ENCODE measurements at places on chromosomes 1 and 21. TPM values are rescaled to one million over a fixed set of nuclear protein-coding genes. Genes with fewer than 3 reads are reported as not detected.

AMY1C gene
- not detected for total RNA-seq

- DNase-seq = no peak
Observed at GRCh38 chr21:45528028-45528705, 14.1 kb downstream of the SLC19A1 start.

GRCh38 chr1:232571523-232571922 is 58.4 kb downstream of the SIPA1L2 start:
- DNase-seq = peak; percentile 13

DNA sequence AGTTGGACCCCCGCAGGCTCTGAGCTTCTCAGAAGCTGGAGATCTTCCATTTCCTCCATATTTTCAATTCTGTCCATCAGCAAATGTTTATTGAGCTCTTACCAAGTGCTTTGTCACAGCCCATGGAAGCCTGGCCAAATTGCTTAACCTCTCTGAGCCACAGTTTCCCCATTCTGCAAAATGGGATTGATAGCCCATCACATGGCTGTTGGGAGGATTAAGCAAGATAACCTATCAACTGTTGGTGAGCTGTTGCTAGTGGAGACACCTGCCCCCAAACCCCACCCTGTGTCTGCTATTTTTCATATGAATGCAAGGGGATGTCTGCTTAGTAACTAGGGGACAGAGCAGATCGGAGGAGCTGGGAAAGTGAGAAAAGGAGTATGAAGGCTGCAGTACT is 38.3 kb downstream of the CD34 start:
- DNase-seq = no peak

DNA sequence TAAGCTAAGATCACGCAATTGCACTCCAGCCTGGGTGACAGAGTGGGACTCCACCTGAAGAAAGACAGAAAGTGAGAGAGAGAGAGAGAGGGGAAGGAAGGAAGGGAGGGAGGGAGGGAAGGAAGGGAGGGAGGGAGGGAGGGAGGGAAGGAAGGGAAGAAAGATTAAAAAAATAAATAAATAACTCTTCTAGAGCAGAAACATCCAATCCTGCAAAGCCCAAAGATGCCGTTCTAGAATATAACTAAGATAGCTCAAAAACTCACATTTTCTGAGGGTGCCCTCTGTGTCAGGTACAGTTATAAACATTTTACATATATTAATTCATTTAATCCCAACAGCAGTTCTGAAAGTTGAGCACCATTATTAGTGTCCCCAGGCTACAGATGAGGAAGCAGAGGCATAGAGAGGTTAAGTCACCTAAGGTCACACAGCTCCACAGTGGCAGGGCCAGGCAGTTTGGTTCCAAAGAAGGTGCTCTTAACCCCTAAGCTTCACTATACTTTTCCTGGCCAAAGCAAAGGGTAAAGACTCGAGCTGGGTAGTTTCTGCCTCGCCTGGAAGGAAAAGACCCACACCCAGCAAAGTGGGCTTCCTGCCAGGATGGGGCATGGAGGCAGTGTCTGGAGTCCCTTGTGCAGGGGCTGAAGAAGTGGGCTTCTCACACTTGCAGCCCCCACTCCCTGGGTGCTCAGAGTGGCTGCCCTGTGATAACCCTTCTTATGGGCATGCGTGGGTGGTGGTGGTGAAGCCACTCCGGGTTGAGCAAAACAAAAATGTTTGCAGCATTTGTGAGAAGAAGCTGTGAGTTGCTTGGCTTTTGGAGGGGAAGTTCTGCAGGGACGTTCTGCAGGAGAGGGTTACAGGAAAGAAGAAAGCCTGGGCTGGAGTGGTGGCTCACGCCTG is 7.9 kb upstream of the PIK3CD start:
- DNase-seq = no peak

ICOSLG gene
- total RNA-seq = 0.05 TPM

- no peak for DNase-seq
Observed at GRCh38 chr1:156229809-156230472, 12.0 kb upstream of the BGLAP start.

PROK1 gene
- total RNA-seq = not detected

UCK2 gene
- total RNA-seq = 90.3 TPM

- no peak for DNase-seq
Observed at GRCh38 chr1:59025201-59025600, 241.4 kb upstream of the JUN start.

AIM2 gene
- total RNA-seq = 3.1 TPM

DNA sequence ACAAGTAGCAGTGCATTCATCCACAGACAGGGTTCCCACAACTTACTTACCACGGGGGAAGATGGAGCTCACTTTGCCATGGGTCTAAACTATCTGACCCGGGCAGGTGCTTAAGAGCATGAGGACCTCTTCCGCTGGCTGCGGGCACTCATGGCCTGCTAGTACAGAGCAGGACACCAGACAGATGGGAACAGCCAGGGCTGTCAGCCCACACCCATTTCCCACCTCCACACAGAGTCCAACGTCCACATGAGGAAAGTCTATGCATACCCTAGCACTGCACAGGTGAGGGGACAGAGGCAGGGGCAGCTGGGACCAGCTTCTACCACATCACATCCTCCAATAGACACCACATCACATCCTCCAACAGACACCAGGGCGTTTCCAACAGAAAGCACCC is 35.8 kb upstream of the PRDM15 start:
- DNase-seq = no peak

HOOK1 gene
- not detected for total RNA-seq

DNA sequence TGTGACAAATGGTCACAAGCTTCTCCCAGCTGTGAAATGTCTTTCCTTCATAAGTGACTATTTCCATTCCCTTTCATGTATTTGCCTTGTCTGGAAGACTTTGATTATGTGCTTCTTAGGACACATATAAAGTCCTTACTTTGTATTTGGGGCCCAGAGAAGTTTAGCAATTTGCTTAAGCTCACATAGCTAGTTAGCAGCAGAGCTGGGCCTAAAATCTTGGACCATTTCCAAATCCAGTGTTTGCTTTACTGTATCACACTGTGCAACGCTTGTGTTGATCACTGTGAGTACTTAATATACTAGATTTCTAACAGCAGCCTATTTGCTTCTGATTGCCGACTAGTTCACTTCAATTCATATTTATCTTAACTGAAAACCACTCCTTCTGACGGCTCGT is 2.2 kb upstream of the KCNA3 start:
- DNase-seq = no peak

DNA sequence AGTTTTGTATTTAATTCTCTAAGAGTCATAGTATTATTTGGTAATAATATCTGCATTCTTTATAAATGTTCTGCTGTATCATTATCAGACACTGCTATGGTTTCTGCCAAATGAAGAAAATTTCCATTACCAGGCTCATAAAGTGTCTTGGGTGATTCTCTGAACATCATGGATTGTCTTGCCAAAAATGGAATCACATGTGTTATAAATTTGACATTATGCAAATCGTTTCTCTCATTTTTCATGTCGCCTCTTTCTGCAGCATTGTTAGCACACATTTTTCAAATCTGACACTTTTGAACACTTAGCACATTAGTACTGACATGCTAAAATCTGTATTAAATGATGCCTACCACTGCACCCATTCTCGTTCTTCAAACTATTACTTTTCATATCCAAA is 74.2 kb upstream of the NEK7 start:
- DNase-seq = no peak

GRCh38 chr1:217586586-217586985 is 44.3 kb downstream of the GPATCH2 start:
- DNase-seq = peak; percentile 10

DNA sequence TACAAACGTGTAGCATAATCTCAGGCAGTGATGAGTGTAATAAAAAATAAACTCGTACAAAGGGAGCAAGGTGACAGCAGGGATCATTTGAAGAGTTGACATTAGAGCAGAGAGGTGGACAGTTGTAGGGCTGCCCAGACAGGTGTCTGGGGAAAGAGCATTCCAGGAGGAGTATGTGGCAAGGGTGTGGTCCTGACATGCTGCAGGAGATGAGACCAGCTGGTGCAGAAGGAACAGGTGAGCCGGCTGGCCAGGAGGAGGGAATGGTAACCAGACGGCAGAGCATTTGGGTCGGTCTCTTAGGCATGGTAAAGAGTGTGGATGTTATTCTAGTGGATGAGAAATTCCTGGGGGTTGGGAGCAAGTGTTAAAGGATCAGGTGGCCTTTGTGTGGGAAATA is 306.3 kb downstream of the LMX1A start:
- DNase-seq = no peak

DNA sequence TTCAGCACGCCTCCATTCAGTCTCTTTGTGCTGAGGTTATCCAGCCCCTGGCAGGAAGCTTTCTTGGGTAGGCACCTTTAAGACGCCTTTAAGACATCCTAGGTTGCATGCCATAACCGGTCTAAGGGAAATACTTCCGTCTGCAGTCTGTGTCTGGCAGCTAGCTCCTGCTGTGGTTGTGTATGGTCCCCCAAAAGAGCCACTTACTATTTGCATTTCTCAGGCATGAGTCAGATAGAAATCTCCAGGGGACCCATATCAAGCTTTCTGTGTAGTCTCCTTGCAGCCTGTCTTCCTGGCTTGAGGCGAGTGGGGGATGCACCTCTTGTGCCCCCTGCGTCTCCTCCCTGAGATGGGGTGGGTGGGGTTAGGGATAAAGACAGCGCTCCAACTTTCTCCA is 10.0 kb upstream of the RYR2 start:
- DNase-seq = no peak

DNA sequence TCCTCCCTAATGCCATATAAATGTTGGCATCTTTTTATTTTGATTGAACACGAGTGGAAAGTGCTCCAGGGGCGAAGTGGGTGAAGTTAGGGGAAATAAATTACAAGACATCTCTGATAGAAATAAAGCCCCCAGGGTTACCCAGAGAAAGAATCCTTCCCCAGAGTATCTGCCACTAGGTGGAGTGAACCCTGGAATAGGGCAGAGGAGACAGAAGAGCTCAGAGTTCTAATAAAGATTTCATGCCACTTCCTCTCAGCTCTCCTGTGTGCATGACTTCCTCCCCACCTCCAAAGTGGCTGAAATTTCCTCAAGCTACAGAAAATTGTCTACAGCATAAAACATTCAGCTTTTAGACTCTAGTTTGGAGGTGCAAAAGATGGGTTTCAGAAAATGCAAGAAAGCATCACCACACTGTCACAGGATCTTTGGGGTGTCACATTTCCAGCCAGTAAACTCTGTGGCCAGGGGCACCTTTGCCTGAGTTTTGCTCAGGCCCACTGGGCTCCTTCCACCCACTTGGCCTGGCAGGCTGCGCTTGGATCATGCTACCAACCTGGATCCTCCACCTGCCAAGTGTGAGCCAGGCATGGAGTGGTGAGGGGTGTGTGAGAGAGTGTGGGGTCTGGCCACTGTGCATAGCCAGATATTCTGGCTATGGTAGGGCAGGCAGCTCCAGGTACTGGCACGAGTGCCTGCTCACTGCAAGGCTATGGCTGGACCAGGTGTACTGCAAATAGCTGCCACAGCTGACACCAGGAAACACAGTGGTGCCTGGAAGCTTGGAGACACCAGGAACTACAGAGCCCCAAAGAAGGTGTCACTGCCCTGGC is 208.8 kb upstream of the USP25 start:
- DNase-seq = peak; percentile 43

DNA sequence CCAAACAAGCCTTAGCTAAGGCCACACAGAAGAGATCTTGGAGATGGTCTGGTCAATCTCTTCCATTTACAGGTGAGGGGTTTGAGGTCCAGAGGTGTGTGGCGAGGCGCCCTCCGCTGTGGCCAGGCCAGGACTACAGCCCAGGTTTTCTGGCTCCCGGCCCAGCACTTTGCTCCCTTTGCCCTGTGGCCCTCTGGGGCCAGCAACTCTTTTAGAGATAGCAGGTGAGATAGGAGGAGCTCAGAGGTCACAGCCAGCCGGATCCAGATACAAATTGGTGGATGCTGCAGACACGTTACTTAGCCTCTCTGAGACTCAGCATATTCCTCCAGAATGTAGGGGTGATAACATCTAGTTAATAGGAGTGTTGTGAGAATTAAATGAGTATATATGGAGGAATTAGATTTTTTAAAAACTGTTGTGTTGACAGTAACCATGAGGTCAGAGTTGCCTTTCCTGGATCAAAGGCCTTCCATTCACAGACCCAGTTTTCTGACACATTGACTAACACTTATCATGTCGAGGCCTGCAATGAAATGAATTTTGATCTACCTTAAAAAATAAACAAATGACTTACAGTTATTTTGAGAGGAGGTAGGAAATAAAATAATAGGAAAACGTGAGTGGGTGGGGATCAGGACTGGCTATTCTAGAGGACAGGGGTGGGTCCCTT is 16.6 kb downstream of the TEX35 start:
- no peak for DNase-seq

Measured in SK-MEL-5 (cell line).